ENCODE measurements at places on chromosomes 5 and 9.

DNA sequence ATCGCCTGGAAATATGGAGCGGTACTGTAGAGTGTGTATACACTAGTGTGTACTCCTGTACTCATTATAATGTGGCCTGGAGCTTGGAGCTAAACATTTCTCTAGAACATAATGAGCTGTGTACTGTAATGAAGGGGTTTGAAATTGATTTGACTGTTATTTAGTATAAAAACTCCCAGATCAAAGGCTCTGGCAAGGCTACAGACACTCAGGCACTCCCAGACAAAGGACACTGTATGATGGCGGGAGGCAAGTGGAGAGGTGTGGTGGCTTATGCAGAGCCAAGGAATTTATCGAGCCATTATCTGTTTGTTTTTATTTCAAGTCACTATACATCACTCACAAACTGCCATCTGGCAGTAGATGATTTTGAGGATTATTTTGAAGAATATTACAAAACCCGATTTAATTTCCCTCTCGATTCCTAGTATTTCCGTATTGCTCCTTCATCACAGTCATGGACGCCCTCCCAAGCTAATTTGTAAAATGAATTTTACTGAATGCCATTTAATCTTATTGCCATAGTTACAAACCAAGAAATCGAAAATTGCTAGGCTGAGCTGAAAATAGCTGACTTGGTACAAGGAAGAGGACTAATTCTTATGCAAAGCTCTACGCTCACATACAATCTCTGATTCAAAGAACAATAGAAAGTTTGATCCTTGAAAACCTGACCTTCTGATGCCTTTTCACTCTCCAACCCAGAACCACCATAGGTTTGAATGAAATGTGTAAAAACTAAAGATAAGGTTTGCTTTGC is 240.2 kb upstream of the SEMA6A start:
- DNase-seq: peak; percentile 29

DNA sequence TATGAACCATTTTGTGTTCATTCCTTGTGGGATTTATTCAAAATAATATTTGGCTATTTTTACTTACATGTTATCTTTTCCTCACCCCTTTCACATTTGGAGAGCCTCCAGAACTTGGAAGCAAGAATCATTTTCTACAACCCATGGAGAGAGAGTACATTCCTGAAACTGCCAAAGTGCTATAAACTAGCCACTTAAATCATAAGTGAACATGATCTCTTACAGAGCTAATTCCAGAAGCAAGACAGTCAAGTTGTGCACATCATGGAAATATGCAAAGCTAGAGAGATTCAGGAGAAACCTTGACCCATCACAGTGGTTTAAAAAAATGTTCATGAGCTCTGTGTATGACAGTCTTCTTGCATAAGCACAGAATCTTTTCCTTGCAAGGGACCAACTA is 883.6 kb upstream of the C9orf72 start:
- DNase-seq: no peak

- DNase-seq: no peak
These were observed 309.1 kb upstream of the GRIN3A start for GRCh38 chr9:102047549-102047948.

DNA sequence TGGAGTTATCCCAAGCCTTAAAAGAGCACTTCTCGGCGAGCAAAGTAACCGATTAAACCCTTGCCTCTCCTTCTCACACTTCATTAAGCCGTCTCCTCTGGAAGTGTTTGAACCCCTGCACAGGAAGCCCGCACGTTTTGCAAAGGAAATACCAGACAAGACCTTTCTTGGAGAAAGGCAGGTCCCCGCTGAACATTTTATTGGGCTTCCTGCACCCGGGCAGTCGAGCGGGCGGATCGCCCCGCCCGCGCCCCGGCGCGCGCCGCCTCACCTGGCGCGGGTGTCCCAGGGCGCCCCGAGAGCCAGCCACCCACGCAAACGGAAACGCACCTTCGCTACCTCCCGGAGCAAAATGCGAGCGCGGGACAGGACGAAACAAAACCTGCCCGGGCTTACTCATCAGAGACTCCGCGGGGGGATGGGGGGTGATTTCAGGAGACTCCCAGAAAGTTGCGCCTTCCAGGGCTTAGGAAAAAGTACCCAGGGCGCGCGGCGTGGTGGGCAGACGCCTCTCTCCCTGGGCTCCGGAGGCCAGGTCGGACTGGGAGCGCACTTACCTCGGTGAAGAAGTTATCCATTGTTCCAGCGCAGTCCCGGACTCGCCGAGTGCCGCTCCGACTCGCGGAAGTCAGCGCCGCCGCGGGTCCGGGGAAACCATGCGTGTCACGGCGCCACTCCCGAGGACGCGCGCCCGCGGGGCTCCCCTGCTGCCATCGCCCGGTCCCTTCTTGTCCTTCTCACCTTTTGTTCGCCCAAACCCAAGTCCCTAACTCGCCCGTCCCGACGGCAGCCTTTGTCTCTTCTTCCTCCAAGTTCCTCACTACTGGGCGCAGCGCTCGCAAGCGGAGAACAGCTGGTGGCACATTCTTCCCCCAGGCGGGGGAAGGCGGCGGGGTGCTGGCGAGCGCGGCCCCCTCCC is 598 bp downstream of the MYO10 start:
- peak; percentile 44 for DNase-seq
